Mesendoderm (in vitro differentiated cells): ENCODE measurements at places on chromosomes 13 and 19.

- DNase-seq: no peak
Observed at GRCh38 chr13:87538366-87539052, 132.7 kb upstream of the SLITRK5 start.

GRCh38 chr19:33259539-33259938 is 33.9 kb upstream of the SLC7A10 start:
- no peak for DNase-seq

DNA sequence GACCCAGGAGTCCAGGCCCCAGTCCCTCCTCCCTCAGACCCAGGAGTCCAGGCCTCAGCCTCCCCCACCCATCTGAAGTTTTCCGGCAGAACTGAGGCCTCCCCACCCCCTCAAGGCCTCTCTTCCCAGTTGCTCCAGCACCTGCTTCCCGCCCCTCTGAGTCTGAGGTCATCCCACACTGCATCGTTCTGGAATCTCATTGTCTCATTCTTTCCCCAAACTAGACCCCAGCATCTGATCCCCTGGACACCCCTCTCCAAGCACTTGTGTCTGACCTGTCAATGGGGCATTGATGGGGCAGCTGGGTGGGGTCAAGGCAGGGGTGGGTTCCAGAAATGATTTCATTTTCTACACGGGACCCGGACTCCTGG is 793 bp upstream of the SBK2 start:
- DNase-seq: peak; percentile 69

DNA sequence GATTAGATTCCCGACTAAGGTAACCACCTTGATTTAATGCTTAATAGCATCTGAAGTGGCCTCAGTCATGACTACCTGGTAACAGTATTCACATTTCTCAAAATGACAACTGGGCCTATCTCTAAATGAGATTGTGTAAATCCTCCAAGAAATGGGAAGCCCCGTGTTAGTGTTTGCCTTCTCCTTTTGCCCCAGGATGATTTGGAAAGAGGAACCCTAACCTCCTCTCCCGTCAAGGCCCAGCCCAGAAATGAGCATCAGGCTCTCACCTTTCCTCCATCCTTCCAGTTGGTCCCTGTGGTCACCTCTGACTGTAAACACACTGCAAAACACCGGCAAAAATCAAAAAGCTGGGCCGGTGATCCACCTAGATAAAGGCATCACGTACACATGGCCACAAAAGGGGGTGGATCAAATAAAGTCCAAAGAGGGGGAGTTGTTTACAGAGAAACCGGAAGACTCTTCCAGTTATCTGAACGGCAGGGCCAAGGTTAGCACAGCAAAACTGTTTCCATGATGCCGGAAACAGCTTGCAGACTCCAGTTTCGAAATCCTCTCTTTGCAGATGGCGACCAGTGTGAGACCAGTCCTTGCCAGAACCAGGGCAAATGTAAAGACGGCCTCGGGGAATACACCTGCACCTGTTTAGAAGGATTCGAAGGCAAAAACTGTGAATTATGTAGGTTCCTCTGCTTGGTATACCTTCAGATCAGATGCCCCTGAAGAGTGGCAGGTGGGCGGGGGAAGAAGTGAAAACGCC is 16.4 kb downstream of the F10 start:
- DNase-seq: no peak

DNA sequence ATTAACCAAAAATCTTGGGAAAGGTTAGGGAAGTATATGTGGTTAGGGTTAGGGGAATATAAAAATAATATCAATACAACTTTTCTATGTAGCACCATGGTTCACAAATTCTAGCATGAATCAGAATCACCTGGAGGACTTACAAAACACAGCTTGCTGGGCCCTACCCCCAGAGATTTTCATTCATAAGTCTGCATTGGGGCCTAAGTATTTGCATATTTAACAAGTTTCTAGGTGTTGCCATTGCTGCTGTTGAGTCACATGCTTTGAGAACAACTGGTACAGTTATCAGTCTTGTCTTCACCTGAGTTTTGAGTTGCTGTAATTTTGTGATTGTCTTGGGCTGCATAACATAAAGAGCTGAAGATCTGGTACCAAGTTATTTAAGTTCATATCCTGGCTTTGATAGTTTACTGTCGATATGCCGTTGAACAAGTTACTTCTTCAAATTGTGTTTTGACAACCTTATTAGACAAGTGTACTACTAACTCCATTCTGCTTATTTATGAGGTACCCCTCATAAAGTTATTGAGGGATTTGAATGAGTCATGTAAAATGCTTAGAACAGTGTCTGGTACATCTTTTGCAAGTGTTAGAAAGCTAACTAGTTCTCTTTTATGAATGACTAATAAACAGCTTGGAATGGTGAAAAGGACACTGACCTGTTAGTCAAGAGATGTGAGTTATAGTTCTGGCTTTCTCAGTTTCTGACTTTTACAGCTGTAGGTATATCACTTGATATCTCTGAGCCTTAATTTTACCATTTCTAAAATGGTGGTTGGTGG is 132.9 kb downstream of the PAN3 start:
- no peak for DNase-seq

DNA sequence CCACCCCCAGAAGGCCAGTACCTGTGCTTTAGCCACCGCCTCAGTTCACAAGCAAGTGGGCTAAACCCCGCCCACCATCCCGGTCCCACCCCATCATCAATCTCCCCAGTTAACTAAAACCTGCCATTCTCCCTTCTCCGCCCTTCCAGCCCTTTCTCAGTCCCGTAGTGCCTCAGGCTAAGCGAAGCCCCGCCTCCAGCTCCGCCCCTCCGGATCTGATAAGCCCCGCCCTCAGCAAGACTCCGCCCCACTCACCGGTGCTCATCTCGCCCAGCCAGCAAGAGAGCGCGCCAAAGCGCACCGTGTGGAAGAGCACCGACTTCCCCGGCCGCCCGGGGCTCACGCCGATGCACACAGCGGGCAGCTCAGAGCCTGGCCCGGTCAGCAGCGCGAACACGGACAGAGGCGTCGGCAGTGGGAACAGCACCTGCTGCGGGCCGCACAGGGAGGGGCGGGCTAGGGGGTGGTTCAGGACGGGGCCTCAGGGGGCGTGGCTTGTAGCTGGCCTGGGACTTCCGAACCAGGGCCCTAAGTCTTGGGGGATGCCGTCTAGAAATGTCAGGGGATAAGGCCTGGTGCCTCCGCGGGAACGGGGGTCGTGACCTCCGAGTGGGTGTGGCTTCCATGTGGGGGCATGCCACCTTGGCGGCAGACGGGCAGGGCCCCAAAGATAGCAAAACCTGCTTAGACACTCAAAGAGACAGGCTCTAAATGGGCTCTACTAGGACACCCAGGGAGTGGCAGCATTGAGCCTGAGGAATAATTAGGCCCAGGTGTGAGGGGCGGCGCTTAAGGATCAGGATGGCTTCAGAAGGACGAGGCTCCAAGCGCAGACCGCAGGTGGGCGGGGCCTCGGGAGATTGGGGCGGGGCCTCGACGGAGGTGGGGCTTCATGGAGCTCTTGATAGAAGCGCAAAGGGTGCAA is 21.4 kb downstream of the MAP4K1 start:
- DNase-seq: peak; percentile 91

GRCh38 chr19:2699413-2700140 is 2.9 kb downstream of the GNG7 start:
- DNase-seq: no peak

GRCh38 chr13:111518161-111518792 is 197.8 kb downstream of the TEX29 start:
- DNase-seq: peak; percentile 21

DNA sequence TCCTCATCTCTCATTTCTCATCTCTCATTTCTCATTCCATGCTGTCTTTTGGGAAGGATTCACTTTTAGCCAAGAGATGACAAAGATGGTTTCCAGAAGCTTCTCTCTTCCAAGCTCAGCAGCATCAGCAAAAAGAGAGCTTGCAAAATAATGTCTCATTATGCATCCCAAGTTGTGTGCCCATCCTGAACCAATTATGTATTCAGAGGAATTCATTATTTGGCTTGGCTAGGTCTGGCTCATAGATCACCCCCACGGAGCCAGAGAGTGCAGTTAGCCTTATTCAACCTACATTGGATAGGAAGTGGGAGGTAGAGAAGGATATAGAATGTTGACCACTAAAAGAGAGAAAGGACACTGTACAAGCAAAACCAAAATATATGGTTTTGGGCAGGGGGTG is 5.4 kb upstream of the OLFM2 start:
- no peak for DNase-seq

DNA sequence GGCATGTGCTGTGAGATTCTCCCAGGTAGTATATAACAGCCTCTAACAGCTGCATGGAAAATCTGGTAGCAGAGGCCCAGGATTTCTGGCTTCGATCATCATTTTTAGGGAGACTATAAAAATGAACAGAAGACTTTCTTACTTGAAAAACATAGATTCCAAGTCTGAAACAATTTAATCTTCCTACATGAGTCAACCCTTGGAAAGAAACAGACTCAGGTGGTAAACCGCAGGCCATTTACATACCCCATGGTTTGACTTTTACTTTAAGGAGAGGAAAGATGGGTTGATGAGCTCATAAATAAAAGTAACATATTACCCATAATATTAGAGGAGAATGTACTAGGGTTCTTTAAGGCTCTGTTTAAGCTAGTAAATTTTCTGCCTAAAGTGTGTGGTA is 121.6 kb downstream of the CYSLTR2 start:
- DNase-seq: no peak
